ENCODE measurements at places on chromosomes 6 and 20. TPM values are rescaled to one million over a fixed set of nuclear protein-coding genes. Genes with fewer than 3 reads are reported as not detected.

The HSD17B8 gene
- 16.7 TPM for total RNA-seq

The KIFC1 gene
- 58.0 TPM for total RNA-seq

The KIAA0408 gene
- not detected for total RNA-seq

The GPSM3 gene
- 13.2 TPM for total RNA-seq

The DDO gene
- total RNA-seq: 0.07 TPM

The ANKRD66 gene
- not detected for total RNA-seq

The CAPN11 gene
- total RNA-seq: not detected

The DNAAF9 gene
- total RNA-seq: 7.2 TPM

The MEP1A gene
- not detected for total RNA-seq

The GINS1 gene
- 23.2 TPM for total RNA-seq

The KCNS1 gene
- 2.1 TPM for total RNA-seq

The ADGRB3 gene
- not detected for total RNA-seq

The C20orf144 gene
- total RNA-seq: 0.07 TPM

The STMND1 gene
- total RNA-seq: not detected

The TMEM151B gene
- total RNA-seq: under 0.01 TPM

The FAM210B gene
- 20.7 TPM for total RNA-seq

The C20orf141 gene
- not detected for total RNA-seq

The FRK gene
- 2.5 TPM for total RNA-seq

The TNXB gene
- 0.31 TPM for total RNA-seq

The WFDC5 gene
- total RNA-seq: 0.51 TPM

The SRMS gene
- total RNA-seq: 0.11 TPM

The GSTA3 gene
- not detected for total RNA-seq

The SULF2 gene
- total RNA-seq: 277 TPM

The PGBD1 gene
- total RNA-seq: 6.0 TPM

The POM121L2 gene
- not detected for total RNA-seq

The MDFI gene
- 150 TPM for total RNA-seq

The C6orf141 gene
- total RNA-seq: 19.8 TPM

The DZANK1 gene
- total RNA-seq: 1.8 TPM

The OR11A1 gene
- total RNA-seq: not detected

The SLC32A1 gene
- total RNA-seq: not detected

The CAGE1 gene
- 0.07 TPM for total RNA-seq

The SLC17A3 gene
- total RNA-seq: not detected

The TINAG gene
- not detected for total RNA-seq

The MOXD1 gene
- total RNA-seq: 4.0 TPM

The EZR gene
- 218 TPM for total RNA-seq
